ENCODE measurements at places on chromosomes 6 and 20.

- no peak for DNase-seq
These were observed 269.3 kb downstream of the ARHGAP18 start for GRCh38 chr6:129440691-129441090.

GRCh38 chr20:4894409-4894808, 106.9 kb downstream of the SLC23A2 start:
- DNase-seq, result no peak

- no peak for DNase-seq
These were observed 29.5 kb downstream of the TMEM181 start for GRCh38 chr6:158589366-158589765.

DNA sequence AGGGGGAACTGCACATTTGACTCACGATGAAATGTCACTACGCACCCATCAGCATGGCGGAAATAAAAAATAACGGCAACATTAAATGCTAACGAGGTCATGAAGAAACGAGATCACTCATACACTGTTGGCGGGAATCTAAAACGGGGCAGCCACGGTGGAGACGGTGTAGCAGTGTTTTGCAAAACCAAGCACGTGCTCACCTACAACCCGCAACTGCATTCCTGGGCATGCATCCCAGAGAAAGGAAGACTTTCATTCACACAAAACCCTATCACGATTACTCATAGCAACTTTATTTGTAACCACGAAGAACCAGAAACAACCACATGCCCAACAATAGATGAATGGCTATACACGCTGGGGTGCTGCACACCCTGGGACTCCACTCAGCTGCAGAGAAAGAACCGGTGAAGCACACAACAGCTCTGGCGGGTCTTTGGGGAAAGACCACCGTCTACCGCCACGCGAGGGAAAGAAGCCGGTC, 77.0 kb downstream of the YTHDF1 start:
- DNase-seq, result no peak

- DNase-seq, result no peak
These were observed 178.2 kb upstream of the CST7 start for GRCh38 chr20:24770628-24771541.

DNA sequence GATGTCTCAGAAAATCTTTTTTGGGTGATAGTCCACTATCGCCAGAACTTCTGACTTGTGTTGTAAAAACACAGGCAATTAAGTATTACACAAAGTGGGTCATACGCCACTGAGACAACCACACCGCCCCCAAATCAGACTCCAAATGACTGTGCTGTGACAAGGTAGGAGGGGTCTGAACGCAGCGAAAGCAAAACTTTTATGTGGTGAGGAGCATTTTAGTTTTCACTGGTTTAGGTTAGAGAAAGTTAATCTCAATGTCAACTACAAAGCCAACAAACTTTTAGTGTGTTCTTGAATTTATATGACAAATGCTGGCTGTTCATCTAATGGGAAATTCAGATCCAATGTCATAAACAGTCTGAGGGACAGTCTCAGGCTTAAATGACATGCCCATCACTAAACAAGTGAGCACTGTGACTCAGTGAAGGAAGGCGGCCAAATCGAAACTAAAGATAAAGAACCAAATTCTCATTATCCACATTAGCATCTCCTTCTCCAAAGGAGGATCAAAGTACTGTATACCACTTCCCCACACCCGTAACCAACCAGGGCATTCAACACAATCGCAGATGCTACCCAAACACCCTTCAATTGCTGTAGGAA, 186.7 kb downstream of the GJA10 start:
- no peak for DNase-seq

GRCh38 chr6:34866509-34866908, 21.3 kb downstream of the TAF11 start:
- no peak for DNase-seq

DNA sequence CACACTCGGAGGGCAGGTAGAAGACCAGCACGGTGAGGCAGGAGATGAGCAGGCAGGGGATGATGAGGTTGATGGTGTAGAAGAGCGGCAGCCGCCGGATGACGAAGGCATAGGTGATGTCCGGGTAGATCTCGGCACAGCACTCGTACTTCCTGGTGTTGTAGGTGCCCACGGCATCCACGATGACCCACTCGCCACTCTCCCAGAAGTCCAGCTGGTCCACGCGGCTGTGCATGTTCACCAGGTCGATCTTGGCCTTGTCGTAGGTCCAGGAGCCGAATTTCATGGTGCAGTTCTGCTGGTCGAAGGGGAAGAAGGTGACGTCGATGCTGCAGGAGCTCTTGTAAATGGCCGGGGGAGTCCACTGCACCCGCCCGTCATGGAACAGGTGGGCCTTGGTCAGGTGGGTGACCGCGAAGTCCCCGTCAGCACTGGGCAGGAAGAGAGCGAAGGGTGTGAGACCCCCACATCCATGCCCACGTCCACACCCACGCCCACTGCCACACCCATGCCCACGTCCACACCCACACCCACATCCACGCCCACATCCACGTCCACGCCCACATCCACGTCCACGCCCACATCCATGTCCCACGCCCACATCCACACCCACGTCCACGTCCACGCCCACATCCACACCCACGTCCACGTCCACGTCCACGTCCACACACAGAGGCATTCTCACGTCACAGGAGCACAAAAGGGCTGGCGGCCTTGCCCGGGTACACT, 10.4 kb downstream of the CHRNA4 start:
- no peak for DNase-seq

DNA sequence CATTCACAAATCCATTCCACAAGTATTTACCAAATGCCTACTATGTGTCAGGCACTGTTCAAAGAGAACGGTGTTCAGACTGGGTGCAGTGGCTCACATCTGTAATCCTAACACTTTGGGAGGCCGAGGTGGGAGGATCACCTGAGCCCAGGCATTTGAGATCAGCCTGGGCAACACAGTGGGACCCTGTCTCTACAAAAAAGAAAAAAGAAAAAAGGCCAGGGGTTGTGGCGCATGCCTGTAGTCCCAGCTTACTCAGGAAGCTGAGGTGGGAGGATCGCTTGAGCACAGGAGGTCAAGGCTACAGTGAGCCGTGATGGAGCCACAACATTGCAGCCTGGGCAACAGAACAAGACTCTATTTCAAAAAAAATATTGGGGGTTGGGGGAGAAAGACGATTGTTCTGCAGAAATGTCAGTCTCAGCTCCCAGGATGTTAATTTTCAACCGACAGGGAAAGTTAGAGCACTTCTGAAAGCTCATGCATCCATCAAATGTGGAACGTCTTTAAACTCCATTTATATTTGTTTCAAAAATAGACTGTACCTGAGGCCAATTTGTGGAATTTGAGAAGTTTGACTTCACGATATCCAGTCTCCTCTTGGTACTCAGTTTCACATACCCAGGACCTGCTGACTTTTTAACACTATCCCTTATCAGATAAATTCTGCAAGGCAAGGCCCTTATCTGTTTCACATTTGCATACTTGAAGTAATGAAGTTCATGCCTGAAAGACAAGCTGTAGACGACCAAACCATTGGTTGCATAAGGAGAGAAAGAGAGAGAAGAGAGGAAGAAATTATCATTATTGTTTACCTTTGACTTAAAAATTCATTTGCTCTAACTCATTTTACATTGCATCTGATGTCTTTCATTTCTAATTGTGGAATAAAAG, 14.8 kb upstream of the BTN3A2 start:
- DNase-seq, result no peak

DNA sequence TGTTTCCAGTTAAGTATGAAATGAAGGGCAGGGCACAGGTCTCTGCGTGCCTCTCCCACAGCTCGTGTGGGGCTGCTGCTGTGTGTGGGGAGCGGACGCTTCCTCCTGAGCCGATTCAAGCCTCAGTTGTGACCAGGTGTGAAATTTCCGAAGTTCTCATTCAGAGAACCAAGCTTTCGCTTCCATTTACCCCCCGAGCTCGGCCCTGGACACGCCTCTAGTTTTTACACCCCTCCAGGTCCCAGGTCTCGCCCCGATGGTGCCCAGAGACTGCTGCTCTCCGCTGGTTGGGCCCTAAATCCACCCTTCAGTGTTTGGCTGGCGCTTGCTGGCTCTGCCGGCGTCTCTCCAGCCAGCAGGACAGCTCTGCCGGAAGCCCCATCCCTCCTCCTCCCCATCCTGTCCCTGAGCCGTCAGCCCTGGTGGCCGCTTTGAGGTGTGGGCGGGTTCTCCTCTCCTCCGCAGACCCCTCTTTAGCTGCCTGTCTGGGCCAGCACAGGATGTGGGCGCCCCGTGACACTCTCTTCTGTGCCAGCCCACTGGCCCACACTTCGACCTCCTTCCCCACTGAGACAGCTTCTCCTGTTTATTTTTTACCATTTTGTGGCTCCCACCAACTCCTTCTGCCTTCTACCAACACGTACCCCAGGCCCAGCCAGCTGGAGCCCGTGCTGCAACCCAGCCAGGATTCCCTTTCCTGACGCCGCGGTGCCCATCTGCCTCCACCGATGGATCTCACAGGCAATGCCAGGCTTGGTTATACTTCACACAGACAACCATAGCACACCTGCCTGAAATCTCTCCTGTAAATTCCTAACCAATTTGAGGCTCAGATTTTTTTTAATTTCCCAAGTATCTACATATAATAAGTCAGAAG, 142.8 kb downstream of the DLL1 start:
- DNase-seq, result no peak

GRCh38 chr20:60819511-60819910, 432.6 kb upstream of the CDH4 start:
- DNase-seq, result no peak

- no peak for DNase-seq
These were observed 33.4 kb upstream of the PRELID3B start for GRCh38 chr20:59075934-59076508.

Measured in tibial nerve (tissue), 4 donors.